ENCODE measurements at places on chromosomes 13 and 19.
A peak's percentile ranks its signal among the peaks of the same experiment; 100 is the strongest.

GRCh38 chr13:73880365-73880764 is 253.8 kb downstream of the KLF12 start:
- DNase-seq, result no peak

DNA sequence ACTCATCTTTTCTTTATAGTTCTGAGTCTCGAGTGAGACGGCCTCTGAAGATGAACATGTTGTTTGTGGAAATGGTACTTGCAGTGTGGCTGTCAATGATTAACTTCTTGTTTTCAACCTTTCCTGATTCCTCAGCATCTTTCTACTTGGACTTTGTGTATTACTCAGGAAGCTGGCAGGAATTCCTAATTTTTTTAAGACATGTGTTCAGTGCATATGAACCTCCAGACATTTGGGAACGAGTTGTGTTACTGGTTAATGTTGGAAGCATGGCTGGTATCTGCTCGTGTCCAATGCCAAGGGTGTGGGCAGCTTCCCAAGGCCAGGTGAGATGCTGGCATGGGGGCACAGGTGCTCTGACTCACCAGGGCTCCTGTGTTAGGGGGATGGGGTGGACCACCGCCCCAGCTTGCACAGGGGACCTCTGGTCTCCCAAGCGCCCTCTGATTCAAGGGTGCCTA is 61.1 kb upstream of the MCF2L start:
- DNase-seq, result no peak

DNA sequence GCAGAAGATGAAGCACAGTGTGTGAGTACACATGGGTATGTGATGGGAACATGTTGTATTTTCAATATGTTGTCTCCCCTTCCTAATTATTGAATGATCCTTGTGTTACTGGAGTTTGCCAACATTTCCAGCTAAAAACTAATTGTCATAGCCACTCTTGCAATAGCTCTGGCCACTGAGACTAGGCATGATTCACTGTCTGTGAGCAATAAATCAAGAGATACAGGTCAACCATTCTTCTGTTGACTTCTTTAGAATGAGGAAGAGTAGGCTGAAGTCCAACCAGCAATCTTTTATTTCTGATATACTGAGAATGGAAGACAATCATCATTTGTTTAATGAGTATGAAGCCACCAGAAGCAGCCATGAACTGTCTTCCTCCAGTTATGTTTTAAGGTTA is 413.9 kb downstream of the SLITRK5 start:
- no peak for DNase-seq

DNA sequence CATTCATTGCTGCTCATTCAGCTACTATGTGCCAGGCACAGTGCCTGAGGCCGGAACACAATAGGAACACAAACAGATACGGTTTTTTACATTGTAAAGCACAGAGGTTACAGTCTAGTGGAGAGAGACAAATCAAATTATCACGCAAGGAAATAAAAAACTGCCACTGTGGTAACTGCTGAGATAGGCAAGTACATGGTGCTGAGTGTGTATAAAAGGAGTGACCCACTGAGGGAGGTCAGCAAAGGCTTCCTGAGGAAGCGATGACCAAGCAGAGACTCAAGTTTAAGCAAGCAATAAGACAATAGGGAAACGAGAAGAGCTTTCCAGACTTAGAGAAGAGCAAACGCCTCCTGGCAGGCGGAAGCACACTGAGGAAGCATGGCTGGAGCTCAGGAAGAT is 56.4 kb downstream of the NUFIP1 start:
- no peak for DNase-seq

GRCh38 chr13:41130356-41130755 is 2.2 kb downstream of the KBTBD6 start:
- DNase-seq, result no peak

DNA sequence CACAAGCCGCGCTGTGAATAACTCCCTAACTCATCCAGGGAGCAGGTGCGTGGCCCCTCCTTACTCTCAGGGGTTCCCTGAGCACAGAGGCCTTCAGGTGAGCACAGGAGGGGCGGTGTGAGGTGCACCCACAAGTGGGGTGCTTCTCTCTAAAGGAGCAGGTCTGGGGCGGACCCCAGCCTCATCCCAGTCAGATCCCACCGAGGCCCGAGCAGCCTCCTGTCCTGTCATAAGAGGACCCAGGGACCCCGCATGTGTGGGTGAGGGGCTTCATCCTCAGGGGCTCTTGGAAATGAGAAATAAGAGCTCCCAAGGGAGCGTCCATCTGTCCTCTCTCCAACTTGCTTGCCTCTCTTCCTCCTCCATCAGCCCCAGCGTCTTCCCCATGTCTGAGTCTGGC is 3.0 kb upstream of the LILRA5 start:
- no peak for DNase-seq

GRCh38 chr13:77065461-77066147 is 38.6 kb upstream of the FBXL3 start:
- no peak for DNase-seq

GRCh38 chr13:46386392-46387063 is 524 bp downstream of the RUBCNL start:
- DNase-seq, result no peak

- DNase-seq, result no peak
Observed at GRCh38 chr13:49820591-49821215, 28.2 kb upstream of the KPNA3 start.

DNA sequence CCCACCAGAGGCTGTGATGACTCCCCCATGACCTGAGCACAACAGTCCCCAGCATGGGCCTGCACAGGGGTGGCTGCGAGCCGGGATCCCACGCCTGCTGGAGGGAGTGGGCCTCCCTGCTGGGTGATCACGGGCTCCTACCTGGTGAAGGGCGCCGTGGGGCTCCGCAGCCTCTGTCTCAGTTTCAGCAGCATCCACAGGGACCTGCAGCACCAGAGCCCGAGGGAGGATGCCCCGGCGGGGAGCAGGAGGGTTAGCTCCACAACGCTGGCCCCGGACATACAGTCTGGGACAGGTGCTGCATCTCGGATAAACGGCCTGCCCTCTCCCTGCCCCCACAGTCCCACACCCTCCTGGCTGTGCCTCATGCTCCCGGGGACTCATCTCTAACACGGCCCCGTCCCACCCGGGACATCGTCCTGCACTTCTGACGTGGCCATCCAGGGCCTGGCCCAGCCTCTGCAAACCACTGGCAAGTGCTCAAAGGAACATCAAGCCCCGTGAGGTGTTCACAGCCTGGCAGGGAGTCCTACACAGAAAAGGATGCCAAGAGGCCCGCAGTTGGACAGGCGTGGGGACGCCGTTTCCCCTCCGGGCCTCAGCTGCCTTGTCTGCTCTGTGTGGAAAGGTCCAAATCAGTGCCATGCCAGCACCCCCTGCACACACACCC is 10.5 kb downstream of the PEX11G start:
- DNase-seq, result no peak

DNA sequence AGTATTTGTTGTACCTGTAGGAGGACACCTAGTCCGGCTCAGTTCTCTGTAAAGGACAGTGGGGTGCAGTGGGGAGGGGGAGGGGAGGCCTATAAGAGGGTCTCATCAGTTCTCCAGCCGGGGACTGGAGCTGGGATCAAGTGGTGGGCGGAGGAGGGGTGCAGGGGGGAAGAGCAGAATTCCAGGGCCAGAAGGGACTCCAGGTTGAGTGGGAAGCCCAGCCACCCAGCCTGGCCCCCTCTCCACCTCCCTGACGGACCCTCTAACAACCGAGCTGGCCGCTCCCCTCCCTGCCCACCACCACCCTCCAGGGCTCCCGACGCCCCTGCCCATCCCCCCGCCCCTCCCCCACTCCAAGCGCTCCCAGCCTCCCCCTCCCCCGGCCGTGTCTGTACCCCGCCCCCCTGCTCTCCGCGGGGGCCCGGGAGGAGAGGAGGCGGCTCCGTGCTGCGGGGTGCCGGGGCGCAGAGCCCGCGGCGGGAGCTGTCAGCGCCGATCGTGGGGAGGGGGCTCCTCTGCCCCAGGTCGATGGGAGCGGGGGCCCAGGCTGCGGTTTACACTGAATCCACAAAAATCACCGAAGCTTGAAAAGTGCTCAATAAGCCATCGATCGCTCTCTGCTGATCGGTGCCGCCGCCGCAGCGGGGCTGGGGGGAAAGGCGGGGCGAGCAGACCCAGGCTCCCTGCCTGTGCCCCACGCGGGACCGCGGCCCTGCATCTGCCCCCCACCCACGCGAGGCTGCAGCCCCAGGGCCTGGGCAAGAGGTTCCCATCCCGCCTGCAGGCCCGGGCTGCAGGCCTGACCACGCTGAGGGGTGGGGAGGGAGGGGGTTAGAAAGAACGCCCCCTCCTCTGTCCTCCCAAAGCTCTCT is 34.6 kb upstream of the ONECUT3 start:
- no peak for DNase-seq

DNA sequence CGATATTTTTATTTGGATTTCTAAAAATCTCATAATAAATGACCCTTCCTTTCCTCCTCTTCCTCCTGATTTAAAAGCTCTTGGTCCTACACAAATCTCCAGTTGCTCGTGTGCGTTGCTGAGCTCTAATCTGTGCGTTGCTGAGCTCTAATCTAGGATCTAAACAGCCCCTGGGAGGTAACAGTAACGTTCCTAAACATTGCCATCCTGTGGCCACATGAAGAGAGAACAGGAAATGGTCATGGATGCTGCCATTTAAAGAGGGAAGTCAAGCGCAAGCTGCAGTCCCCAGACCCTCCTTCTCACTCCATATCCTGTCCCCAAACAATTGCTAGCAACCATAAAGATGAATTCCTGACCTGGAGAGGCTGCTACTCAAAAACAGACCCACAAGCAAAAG is 170.8 kb downstream of the NUFIP1 start:
- DNase-seq, result peak; percentile 47

DNA sequence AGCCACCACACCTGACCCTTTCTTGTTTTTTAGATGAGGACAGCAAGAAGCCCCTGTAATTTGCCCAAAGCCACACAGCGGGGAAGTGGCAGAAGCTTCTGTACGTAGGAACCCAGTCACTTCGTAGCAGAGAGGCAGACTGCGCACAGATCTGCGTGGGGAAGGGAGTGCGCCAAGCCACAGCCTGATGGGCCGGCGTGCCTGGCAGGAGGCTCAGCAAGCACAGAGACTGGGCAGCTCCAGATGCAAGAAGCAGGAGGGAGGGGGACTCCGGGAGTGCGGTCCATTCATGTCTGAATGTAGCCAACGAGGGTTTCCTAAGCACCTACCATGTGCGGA is 347 bp upstream of the TJP3 start:
- no peak for DNase-seq

- DNase-seq, result no peak
Observed at GRCh38 chr13:113141601-113141970, 16.9 kb upstream of the PROZ start.

GRCh38 chr13:21889651-21890050 is 218.8 kb downstream of the FGF9 start:
- no peak for DNase-seq

- no peak for DNase-seq
Observed at GRCh38 chr13:69292789-69293425, 814.7 kb upstream of the ATXN8OS start.

- DNase-seq, result no peak
Observed at GRCh38 chr19:1262623-1263123, 6.5 kb upstream of the CIRBP start.

GRCh38 chr19:41587101-41587837 is 11.3 kb downstream of the CEACAM21 start:
- DNase-seq, result no peak

GRCh38 chr13:77502104-77502720 is 33.3 kb upstream of the SCEL start:
- no peak for DNase-seq

GRCh38 chr13:100506154-100506553 is 82.4 kb downstream of the GGACT start:
- no peak for DNase-seq

DNA sequence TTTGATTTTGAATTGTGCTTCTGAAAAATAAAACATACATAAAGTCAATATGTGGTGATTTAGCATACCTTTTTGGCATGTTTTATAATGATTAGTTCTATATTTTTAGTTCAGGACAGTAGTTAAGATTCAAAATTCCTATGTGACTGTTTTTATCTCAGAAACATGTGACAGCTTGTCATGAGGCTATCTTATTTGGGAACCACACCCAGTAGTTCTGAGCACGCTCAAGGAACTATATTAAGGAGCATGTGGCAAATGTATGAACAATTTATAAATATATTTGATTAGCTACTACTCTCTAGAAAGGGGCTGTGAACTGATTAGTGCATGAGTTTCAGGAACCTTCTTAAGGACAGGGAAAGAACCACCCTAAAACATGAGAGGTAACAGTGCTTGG is 38.8 kb downstream of the FGF9 start:
- DNase-seq, result no peak

DNA sequence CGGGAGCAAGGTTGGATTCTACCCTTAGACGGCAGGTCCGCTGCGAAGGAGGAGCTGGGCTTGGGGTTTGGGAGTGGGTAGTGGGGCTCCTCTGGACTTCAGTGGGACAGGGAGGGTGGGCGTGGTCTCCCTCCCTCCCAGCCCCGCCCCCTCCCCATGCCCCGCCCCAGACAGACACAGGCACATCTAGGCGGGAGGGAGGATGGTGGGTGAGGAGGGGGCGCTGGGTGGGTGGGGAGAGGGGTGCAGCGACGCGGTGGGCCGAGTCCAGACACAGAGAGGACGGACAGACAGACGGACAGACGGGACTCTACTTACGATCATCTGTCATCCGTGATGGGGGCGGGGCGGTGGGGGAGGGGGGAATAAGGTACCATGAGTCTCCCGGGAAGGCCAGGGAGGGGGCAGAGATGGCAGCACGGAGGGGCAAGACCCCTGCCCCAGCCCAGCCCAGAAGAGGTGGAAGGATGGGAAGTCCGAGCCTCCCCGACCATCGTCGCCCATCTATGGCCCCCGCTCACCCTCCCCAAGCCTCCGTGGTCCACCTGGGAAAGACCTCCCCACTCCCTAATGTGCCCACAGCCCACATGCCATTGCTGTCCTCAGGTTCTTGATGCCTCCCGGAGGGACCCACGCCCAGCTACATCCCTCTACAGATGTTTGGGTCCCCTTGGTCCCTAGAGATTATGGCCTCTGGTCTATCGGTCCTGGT is 64.8 kb downstream of the UNC13A start:
- no peak for DNase-seq

DNA sequence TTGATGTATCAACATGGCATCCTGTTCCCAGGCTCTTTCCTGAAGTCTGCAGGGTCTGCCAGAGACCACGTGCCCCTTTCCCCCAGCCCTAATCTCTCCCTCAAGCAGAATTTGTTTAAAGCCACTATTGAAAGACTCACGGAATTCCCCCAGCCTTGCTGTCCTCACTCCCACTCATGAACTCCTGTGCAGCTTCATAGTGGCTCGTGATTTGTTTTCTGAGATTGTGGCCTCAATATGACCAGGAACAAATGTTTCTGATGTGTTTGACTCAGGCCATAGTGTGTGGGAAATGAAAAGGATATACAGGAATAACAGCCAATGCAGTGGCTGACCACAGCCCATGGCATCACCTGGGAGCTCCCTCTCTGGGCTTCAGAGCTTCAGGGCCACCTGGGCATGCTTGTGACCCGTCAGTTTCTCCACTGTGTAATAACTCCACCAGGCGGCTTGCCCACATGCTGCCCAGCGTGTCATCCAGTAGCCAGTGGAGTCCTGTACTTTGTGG is 8.1 kb upstream of the SERPINE3 start:
- DNase-seq, result no peak

Measured in GDM1 (cell line).